ENCODE measurements at places on chromosomes 4 and X.

DNA sequence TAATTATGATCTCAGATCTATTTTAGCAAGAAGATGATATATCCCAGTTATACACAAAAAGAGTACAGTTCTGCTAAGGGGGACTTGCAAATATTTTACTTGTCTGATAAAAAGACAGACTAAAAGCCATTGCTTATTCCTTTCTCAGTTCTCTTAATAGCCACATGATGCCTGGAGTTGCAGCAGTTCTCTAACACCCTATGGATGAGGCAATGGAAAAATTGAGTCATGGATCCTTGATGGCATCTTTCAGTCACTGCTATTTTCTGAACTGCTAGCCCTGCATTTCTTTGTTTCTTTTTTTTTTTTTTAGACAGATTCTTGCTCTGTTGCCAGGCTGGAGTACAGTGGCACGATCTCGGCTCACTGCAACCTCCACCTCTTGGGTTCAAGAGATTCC lies 1956.7 kb downstream of the C4orf33 start:
- H3K27me3 ChIP-seq = no peaks in the 10 kb centered on the region
- H3K36me3 ChIP-seq = no peaks in the 10 kb centered on the region
- no peak for DNase-seq

DNA sequence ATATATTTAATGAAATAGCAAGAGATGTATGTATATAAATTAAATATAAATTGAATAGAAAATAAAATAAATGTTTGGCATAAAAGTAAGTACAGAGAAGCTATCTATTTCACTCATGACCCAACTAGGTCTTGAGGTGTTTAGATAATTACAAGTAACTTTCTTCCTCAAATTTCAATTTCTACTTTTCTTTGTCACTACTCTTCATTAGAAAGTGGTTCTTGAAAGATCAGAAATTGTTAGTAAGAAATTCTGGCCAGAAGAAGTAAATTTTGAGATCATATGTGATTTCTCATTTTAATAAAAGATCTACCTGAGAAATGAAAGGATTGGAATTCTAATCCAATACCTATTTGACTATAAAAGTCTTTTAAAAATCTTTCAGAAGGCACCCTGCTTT lies 126.9 kb downstream of the BTC start:
- H3K27ac ChIP-seq = no peak overlapping the region
- H3K36me3 ChIP-seq = no peaks in the 10 kb centered on the region
- no peak for DNase-seq

DNA sequence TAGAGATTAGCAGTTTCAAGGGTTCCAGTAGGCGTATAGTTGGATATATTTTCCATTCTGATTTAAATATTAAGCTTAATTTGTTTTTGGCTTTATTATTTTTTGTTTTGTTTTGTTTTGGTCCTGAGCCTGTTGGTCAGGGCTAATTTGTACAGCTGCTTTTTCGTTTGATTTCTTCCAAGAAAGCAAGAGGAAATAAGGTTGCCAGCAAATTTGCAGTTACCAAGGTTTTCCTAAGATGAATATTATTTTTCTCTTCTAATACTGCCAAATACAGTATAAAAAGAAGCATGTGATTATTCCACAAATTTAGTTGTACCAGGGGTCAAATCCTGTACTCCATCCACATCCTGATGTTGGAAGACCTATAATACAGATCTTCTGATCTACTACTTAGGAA lies 24.9 kb downstream of the PLAC1 start:
- no peaks in the 10 kb centered on the region for H3K27me3 ChIP-seq
- DNase-seq = no peak
- H3K27ac ChIP-seq = no peak overlapping the region
- H3K4me1 ChIP-seq = no peaks in the 10 kb centered on the region

DNA sequence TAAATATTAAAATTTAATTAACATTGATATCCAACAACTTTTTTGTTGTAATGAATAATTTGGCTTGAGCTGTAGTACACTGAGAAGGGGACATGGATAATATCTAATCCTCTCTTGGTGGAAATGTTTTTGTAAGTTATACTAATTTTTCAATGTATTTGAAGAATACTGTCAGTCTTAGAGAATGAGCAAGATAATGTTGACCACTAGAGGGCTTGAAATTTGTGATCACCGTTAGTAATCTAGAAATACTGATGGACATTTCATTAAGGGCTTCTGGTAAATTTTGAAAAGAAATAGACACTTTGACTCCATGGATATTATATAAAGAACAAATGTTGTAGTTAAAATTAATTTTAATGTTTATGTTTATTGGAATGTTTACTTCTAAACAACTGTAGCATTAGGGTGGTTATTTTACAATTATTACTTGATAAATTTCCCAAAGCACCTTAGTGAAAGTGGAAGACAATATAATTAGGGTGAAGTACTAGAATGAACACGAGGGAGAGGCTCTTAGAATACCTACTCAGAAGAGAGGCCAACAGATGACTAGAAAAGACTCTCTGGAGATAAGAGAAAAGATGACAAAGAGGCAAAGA lies 20.0 kb upstream of the CAMK2D start:
- DNase-seq = no peak
- no peak overlapping the region for H3K4me3 ChIP-seq
- H3K27me3 ChIP-seq = no peaks in the 10 kb centered on the region

DNA sequence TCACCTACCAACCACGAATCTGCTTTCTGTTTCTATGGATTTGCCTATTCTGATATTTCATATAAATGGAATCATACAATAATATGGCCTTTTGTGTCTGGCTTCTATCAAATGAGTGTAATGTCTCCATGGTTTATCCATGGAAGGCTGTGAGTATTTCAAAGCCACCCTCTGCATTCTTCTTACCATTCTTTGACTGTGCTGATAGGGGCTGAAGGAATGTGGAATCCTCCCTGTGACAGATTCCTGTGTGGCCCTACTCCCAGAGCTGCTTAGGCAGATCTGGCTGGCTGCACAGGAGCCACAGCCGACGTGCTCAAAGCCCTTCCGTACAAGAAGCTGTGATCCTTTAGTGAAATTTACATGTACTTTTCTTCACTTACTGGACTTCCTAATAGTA lies 163.2 kb downstream of the HS6ST2 start:
- H3K36me3 ChIP-seq = no peaks in the 10 kb centered on the region
- no peaks in the 10 kb centered on the region for H3K4me1 ChIP-seq
- no peak overlapping the region for H3K27ac ChIP-seq
- no peak for DNase-seq
- H3K4me3 ChIP-seq = no peak overlapping the region

GRCh38 chr4:1245481-1246051 lies 3.4 kb downstream of the CTBP1 start:
- H3K27ac ChIP-seq = no peak overlapping the region
- H3K36me3 ChIP-seq = peaks cover 5% of the 10 kb centered on the region
- peaks cover 3% of the 10 kb centered on the region for H3K4me1 ChIP-seq

- no peak for DNase-seq
- no peak overlapping the region for H3K27ac ChIP-seq
- H3K36me3 ChIP-seq = peaks cover 10% of the 10 kb centered on the region
- no peak overlapping the region for H3K4me3 ChIP-seq
- H3K27me3 ChIP-seq = no peaks in the 10 kb centered on the region
Observed at GRCh38 chr4:109465069-109465468, 31.5 kb downstream of the SEC24B start.
